Germinal center (tissue), 1 donor: ENCODE measurements at places on chromosomes 11 and 22.

- DNase-seq, result no peak
Measured at GRCh38 chr11:128462189-128462588, 125.2 kb downstream of the ETS1 start.

- DNase-seq, result no peak
Measured at GRCh38 chr11:16611926-16612565, 126.4 kb upstream of the C11orf58 start.

- DNase-seq, result no peak
Measured at GRCh38 chr11:47109051-47109726, 67.5 kb downstream of the ARFGAP2 start.

DNA sequence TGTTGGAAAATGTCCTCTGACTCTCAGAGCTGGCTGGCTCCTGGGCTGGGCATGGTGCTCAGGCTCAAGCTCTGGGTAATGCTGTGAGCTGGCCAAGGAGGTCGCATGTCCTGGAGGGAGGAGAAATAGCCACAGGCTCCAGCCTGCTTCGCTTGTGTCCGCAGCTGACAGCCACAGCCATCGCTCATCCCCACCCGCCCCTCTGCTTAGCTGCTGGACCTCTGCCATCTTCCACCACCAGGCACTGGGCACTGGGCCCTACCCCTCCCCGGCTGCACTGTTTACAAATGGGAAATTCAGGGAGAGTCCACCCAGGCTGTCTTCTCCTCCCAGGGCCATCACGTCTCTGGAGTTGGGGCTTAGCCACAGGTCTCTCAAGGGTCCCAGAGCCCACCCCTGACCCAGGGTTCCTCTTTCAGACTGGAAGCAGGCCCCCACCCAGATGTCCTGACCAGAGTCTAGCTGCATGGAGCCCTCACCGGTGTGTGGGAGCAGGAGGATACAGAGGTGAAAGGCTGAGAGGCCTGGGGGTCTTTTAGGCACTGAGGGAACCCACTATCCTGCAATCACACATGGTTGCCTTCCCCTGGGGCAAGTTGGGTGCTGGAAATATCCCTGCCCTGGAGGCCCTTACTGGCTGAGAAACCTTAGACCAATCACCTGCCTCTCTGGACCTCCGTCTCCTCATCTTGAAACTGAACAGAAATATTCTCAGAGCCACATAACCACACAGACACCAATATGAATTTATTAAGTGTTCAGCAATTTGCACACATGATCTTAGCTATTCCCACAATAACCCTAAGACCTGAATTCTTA lies 62.7 kb downstream of the CD82 start:
- DNase-seq, result no peak

DNA sequence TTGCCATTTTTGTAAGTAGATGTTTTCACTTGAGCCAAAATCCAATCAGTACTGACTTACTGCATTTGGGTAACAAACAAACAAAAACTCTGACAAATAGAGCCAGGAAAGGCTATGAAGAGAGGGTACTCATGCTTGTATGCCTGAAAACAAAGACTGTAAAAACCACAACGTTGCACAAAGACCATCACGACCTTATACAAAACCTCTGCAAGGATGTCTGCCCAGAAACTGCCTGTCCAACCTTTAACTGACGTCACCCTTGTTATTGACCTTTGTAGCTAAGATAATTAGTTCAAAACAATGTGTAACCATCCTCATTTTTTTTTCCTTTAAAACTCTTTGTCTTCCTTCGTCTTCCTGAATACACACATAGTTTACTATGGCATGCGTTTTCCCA lies 804 bp upstream of the CREBZF start:
- no peak for DNase-seq

- no peak for DNase-seq
Measured at GRCh38 chr11:133841279-133842043, 3.9 kb downstream of the SPATA19 start.

GRCh38 chr22:22803285-22803853 lies 84.2 kb upstream of the IGLL5 start:
- DNase-seq, result no peak

GRCh38 chr11:69808667-69809086 lies 10.5 kb downstream of the FGF3 start:
- no peak for DNase-seq

DNA sequence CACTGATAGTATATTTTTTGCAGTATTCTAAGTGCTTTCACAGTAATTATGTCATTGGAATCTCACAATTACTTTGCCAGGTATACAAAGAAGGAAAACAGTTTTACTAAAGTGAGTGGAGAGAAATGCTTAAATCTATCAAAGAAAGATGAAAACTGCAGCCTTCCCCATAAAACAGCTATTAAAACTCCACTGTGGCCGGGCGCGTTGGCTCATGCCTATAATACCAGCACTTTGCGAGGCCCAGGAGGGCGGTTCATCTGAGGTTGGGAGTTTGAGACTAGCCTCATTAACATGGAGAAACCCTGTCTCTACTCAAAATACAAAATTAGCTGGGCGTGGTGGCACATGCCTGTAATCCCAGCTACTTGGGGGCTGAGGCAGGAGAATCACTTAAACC lies 19.1 kb downstream of the OR51E1 start:
- no peak for DNase-seq

- no peak for DNase-seq
Measured at GRCh38 chr11:79077702-79078330, 363.0 kb downstream of the TENM4 start.

- peak; percentile 76 for DNase-seq
Measured at GRCh38 chr22:43945632-43946383, 9.4 kb upstream of the SAMM50 start.

DNA sequence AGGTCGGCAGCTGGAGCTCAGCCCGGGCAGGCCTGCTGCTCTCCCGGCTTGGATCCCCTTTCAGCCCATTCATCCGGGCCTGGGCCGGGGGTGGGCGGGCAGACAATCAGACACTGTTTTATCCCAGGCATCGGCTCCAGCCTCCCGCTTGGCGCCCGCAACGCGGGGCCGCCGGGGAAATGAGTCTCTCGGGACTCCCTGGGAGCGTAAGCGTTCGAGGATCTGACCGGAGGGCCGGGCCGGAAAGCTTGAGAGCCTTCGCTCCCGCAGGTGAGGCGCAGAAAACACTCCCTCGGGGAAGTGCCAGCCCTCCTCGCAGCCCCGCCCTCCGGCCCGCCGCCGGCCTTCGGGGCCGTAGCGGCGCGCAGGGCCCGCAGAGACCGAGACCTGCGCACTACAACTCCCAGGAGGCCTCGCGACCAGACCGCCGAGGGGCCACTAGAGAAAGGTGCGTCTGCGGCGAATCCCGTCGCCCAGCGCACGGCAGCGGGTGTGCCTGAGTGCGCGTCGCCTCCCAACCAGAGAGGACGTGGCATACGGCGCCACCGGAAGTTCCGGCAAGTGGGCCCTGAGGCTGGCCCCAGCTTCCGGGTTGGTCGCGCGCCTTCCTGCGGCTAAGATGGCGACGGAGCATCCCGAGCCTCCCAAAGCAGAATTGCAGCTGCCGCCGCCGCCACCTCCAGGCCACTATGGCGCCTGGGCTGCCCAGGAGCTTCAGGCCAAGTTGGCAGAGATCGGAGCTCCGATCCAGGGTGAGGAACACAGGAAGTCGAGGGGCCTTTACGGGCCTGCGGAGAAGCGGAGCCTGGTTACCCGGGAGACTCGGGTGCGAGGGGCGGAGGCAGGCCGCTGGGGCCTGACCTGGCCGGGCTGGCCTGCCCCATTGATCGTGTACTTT lies at the start of gene SF3B2:
SF3B2 (plus strand) TSS at position 599 of the 898 bp plus-strand sequence; CDS start at position 620, 21 bp downstream.
- peak; percentile 95 for DNase-seq

GRCh38 chr11:112277941-112278340 lies 17.3 kb upstream of the PLET1 start:
- DNase-seq, result no peak

GRCh38 chr11:217704-218103 lies 10.2 kb downstream of the RIC8A start:
- DNase-seq, result no peak

DNA sequence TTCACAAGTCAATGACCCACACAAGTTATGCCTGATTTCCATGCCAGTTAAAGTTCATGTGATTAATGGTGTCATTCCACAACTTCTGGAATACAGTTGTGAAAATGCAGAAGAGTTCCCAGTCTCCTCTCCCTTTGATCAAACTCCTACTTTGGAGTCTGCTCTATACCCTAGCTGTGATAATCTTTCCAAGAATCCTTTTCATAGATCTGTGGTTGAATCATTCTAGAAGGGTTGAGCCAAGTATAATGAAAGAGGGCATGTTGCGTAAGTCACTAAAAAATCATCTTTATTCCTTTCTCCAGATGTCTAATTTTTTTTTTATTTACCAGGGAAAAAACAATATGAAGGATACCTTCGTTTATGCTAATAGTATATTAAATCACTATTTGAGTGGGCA lies 89.7 kb upstream of the CARD18 start:
- DNase-seq, result no peak

DNA sequence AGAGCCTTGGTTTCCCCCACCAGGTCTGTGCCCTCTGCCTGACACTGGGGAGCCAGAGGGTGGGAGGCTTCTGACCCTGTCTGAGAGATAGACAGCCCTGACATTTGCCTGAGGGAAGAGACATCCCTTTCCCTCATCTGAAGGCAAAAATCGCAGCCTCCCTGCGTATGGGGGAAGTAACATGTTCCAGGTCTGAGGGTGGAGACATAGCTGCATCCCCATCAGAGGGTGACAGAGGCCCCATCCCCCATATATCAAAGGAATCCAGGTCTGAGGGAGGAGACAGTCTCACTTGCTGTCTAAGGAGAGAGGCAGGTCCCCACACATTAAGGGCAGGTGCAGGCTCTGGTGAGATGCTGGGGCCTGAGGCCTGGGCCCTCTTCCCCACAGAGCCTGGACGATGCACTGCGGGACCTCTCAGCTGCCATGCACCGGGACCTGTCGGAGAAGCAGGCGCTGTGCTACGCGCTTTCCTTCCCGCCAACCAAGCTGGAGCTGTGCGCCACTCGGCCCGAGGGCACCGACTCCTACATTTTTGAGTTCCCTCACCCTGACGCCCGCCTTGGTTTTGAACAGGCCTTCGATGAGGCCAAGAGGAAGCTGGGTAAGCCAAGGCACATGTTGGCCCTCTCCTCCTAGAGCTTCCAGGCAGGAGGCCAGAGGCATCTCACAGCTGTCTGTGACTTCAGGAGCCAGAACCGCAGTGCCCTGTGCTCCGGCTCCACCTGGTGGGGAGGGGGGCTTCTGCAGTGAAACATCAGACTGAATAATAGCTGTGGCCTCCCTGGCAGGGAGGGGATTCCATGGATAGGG lies 16.1 kb upstream of the RELT start:
- DNase-seq, result peak; percentile 44

DNA sequence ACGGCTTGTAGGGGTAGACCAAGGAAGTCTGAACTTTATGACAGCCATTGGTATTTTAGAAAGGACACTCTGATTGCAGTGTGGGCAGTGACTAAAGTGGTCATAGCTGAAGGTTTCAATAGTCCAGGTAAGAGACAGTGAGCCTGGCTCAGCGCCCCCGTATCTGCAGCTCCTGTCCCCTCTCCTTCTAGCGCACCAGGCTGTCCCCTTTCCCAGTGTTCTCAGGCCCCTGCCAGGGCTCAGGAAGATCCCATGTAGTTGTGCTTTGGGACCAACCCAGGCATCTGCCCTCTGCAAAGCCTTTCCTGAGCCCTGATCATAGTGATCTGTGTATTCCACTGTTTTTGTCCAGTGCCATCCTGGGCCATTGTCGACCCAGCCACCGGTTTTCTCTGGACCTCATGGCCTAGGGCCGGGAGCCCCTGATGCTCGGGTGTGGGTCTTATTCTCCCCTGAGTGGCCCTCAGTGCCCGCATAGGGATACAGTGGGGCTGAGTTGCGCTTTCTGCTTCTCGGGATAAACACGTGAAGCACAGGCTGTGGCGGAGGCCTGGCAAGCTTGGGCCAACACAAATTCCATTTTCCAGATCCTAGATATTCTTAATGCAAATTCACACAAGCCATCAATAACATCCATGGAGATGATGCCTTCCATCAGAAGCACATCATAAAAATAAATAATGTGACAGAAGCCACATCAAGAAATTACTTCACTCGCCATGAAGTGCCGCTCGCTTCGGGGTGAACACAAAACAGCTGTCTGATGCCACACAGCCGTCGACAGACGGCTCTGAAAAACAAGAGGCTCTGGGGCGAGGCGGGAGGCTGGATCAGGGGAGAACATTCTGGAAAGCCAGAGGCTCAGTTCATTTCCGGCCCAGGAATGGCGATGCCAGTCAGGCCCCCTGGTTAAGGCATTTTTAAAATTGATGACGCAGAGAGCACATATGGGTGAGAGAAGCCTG lies 805.0 kb downstream of the TBC1D22A start:
- no peak for DNase-seq

GRCh38 chr11:10902301-10903063 lies 44.6 kb upstream of the ZBED5 start:
- DNase-seq, result no peak

- no peak for DNase-seq
Measured at GRCh38 chr11:118200901-118201680, 23.7 kb downstream of the JAML start.

GRCh38 chr22:22159384-22159783 lies 85.2 kb upstream of the VPREB1 start:
- no peak for DNase-seq

DNA sequence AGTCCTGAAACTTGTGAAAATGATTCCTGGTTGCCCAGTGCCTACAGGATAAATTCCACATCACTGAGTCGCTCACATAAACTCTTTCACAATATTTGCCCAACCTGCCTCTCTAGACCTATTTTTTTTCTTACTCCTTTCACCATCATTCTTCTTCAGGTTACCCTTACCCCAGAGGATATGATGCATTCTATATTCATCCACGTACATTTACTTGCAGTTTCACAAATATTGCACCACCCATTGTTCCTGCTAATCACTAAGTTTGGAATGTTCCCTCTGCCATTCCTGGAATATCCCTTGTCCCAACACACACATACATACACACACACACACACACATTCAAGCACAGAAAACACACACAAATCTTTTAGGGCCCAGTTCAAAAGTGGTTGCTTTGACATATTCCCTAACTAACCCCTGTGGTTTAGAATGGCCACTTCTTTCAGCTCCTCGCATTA lies 379.5 kb downstream of the ETS1 start:
- no peak for DNase-seq

DNA sequence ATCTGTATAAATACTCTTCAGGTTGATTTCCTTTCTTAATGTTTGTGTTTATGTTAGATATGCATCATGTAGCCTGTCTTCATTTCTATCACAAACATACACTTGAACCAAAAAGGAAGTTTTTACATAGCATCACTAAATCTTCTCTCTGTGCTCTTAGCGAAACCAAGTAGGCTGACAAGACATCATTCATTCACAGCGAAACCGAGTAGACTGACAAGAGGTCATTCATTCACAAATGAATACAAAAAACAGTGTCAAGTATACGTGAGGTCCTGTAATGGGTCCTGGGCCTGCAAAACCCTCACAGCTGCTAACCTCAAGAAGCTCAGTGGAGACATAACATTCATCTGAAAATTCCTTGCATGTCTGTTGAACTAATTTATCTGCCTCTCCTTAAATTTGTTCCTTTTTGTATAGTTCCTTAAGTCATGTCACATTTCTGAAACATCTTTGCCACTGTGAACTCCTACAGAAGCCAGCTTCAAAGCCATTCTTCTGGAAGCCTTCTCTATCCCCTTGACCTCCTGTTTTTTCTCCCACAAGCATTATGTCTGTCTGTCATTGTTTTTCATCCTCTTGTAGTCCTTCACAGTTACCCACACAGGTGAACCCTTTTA lies 9.8 kb upstream of the HBE1 start:
- no peak for DNase-seq
